Smooth muscle cell of the brain vasculature (primary cell): ENCODE measurements at places on chromosomes 12 and 14.

- DNase-seq = no peak
Measured at GRCh38 chr12:81079280-81080076, 1.6 kb downstream of the ACSS3 start.

- DNase-seq = no peak
Measured at GRCh38 chr12:82357340-82357739, 847 bp downstream of the CCDC59 start.

GRCh38 chr12:117816-118345, 51.3 kb downstream of the IQSEC3 start:
- no peak for DNase-seq

DNA sequence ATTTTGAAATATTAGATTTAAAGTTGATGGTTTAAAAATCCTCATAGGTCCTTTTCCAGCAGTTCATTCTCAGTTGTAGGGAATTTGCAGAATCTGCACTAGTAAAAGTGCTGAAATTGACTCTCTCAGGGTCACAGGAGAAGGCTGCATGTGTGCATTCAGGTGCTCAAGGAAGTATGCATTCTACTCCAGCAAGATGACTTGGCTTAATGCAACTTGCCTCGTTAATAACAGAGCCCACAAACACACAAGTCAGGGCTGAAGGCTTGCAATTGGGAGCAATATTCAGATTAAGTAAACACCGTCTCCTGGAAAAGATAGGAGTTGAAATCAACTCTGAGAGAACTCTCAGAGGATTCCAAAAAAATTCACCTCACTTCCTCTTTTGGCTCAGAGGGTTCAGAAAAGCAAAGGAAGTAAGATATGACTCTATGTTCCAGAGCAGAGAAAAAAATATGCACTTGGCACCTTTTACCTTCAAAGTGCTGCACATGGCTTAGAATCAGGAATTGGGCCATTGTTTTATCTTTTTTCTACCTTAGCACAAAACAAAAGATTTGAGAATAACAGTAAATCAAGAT, 406.3 kb upstream of the DCN start:
- DNase-seq = no peak

- DNase-seq = no peak
Measured at GRCh38 chr12:42285431-42285830, 40.5 kb downstream of the ZCRB1 start.

DNA sequence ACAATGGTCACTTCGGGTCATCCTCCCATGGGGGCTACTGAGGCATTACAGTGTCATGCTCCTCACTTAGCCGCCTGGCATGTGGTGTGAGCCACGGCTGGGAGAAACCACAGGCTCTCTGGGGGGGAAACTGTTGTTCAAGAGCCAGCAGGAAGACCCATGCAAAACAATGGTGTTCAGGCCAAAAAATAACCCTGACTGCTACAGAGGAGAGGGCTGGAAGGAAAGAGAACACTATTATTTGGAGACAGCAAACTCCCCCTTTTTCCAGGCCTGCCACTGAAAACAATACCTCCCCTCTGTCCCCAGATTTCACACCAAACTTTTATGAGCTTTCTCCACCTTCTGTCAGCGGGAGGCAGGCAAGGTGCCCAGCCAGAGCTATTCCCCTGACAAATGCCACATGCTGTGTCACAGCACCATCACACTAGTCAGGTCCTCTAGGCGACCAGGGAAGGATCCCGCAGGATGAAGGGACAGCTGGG, 83.7 kb downstream of the CHGA start:
- DNase-seq = no peak

- no peak for DNase-seq
Measured at GRCh38 chr12:84085046-84085445, 827.6 kb downstream of the SLC6A15 start.

DNA sequence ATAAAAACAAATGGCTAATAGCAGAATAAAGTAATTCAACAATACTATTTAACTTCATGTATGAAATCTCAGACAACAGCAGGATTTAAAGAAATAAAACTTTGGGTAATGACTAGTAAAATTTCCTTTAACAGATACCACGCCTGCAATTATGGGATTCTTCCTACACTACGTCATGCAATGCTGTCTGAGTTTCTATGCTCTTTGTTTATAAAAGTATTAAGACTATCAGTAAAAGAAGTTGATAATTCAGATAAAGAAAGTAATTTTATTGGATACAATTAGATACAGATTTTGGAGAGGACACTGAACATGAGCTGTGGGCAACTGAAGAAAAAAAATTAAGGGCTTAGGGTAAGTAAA, 308.4 kb upstream of the LRFN5 start:
- no peak for DNase-seq
